ENCODE measurements at places on chromosomes 2 and 18.

GRCh38 chr2:15284614-15285013, 276.5 kb downstream of the NBAS start:
- DNase-seq = peak; percentile 53

DNA sequence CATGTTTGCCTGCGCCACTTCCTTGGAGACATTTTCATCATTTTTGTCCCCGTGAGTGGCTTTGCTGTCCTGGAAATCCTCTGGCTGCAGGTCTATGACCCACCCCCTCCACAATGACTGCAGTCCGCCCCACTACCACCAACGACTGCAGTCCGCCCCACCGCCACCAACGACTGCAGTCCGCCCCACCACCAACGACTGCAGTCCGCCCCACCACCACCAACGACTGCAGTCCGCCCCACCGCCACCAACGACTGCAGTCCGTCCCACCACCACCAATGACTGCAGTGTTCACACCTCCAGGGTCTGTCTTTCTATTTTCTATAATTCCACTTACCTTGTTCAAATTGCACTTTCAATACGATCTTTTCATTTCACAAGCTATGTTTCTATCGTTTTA, 820.7 kb upstream of the SALL3 start:
- DNase-seq = no peak

DNA sequence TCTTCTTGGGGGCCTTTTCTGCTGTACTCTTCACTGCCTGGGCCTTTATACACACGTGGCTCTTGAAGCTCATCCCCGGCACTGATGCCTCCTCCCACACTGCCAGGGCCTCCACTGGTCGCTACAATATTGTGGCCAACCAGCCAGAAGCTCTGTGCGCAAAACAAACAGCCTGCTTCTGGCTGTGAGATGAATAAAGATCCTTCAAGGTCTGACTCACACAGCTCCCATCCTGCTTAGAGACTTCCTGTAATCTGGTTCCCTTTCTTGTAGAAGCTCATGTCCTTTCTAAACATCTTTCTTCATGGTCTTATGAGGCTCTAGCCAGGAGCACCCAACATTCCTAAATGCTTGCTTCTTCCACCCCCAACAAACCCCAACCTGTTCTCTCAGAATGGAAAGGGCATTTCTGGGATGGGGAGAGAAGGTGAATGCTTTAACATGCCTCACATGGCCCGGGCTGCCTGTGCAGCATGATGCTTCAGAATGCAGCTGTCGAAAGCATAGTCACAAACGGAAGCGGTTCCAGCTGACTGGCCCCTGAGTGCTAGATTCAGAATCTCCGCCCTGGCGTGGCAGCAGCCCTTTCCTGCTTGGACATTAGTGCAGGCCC, 24.6 kb downstream of the NRP2 start:
- DNase-seq = no peak

DNA sequence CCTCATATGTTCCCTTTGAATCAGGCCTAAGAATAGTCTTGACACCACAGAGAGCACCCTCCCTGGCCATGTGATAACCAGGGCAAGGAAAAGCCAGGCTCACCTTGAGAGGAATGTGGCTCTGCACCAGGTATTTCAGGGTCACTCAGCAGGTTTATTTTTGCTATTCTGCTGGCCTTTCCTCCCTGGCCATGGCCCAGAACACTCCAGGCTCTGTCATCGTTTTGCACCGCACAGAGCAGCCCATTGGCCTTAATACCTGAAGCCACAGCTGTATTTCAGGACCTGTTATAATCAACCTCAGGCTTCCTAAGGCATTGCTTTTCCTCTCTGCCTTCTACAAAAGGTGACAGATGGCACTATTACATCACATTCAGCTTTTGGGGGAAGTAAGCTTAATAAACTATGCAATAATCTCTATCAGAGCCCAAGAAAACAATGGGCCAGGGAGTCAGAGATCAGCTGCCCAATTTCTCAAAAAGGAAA, 668.3 kb downstream of the IRS1 start:
- no peak for DNase-seq

GRCh38 chr2:215841175-215841816, 172.1 kb downstream of the MREG start:
- DNase-seq = no peak

- DNase-seq = no peak
Observed at GRCh38 chr18:54532222-54532621, 58.8 kb upstream of the DYNAP start.
